CD4-positive, alpha-beta T cell treated with Interleukin-15 for 4 hours (primary cell): ENCODE measurements at places on chromosomes 16 and 17.
A peak's percentile ranks its signal among the peaks of the same experiment; 100 is the strongest.

- peak; percentile 44 for DNase-seq
Observed at GRCh38 chr17:77107506-77108433, 33.0 kb upstream of the SEC14L1 start.

GRCh38 chr17:7404737-7405349 lies 946 bp upstream of the TMEM256 start:
- peak; percentile 68 for DNase-seq

- DNase-seq, result peak; percentile 41
Observed at GRCh38 chr16:57736419-57737351, 1.1 kb downstream of the KATNB1 start.

- DNase-seq, result no peak
Observed at GRCh38 chr16:53651357-53651756, 52.3 kb downstream of the RPGRIP1L start.

- no peak for DNase-seq
Observed at GRCh38 chr16:23107117-23107516, 42.1 kb downstream of the USP31 start.

DNA sequence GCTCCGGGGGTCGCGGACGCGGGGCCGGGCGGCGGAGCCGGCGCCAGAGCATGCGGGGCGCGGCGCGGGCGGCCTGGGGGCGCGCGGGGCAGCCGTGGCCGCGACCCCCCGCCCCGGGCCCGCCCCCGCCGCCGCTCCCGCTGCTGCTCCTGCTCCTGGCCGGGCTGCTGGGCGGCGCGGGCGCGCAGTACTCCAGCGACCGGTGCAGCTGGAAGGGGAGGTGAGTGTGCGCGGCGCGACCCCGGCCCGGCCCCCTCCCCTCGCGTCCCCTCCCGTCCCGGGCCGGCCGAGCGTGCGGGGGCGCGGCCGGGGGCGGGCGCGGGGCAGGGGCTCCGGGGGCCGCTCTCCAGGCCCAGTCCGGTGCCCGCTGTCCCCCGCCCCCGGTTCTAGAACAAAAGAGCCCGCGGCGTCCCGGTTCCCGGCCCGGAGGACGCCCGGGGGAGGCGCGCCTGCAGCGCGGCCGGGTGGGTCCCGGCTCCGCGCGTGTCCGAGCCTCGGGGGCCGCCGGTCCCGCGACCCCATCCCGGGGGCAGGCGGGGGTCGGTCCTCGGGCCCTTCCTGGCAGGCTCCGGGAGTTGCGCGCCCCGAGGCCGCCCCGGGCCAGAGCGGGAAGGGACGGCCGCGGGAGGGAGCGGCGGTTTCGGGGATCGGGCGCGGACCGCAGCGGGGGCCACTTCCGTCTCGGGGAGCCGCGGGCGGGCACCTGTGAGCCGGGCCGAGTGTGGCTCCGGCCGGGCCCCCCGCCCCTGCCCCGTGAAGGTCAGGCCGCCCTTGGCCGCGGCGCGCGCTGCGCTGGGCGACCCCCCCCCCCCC lies 563 bp downstream of the METRNL start:
- no peak for DNase-seq

GRCh38 chr16:66205287-66206231 lies 160.9 kb upstream of the CDH5 start:
- DNase-seq, result no peak

DNA sequence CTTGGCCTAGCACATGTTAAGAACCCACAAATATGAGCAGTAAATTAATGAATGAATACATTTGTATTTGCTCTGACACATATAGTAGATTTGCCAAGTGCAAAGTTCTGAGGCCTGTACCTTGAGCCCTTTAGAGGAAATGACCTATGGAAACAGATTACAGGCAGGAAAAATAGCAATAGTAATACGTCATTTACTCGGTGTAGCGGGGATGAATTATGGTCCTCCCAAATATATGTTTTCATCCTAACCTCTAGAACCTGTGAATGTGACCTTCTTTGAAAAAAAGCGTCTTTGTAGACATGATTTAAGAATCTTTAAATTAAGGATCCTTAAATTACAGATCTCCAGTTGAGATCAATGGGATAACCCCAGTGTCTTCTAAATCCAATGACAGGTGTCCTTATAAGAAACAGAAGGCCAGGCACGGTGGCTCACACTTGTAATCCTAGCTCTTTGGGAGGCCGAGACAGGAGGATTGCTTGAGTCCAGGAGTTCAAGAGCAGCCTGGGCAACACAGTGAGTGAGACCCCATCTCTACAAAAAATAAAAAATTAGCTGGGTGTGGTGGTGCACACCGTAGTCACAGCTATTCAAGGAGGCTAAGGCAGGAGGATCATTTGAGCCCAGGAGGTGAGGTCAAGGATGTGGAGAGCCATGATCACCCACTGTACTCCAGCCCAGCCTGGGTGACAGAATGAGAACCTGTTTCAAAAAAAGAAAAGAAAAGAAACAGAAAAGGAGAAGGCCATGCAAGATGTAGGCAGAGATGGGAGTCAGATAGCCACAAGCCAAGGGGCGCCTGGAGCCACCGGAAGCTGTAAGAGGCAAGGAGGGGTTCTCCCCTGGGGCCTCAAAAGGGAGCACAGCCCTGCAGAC lies 5.1 kb upstream of the ITPRIPL2 start:
- no peak for DNase-seq

DNA sequence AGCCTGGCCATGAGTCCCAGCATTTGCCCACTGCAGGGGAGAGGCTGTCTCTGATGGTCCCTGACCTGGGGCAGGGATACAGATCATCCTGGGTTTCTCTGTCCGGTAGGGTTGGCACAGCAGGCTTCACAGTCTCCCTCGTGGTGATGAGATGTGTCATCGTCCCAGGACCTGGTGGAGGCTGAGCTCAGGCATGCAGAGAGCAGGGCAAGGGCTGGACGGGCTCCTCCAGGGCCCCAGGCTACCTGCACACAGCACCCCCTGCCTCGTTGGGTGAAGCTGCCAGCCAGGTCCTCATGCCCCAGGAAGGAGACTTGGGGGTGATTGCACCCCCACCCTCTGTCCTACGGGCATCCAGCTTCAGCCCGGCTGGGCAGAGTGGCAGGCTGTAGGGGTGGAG lies 155.8 kb upstream of the GSE1 start:
- DNase-seq, result no peak

DNA sequence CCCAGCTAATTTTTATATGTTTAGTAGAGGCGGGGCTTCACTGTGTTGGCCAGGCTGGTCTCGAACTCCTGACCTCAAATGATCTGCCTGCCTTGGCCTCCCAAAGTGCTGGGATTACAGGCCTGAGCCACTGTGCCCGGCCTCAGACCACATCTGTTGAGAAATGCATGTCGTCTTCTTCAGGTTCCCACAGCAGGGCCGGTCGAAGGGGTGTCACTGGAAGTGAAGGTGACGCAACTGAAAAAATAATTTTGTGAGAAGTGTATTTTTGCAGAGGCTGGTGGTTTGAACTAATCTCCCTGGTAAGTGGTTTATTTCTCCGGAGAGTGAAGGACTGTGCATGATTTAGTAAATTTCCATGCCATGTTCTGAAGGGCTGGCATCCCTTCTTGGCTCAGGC lies 33.4 kb upstream of the IL34 start:
- no peak for DNase-seq

- DNase-seq, result no peak
Observed at GRCh38 chr16:15648135-15648730, 1.8 kb upstream of the NDE1 start.

DNA sequence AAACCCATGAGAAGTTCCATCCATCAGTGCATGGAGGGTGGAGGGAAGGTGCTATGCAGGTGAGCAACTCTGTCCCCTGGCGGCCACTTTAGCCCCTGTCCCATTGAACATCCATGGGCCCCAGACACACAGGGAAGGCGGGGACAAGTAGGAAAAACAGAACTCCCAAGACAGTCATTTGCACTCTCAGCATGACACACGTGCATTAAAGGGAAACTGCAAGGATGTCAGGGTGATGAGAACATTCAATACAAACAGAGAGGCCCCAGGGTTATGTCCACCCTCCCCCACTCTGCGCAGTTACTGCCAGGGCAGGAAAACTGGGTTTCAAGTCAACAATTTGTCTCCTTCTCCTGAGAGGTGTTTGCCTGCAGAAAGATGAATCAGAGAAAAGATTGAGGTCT lies 44.0 kb upstream of the AKTIP start:
- no peak for DNase-seq

DNA sequence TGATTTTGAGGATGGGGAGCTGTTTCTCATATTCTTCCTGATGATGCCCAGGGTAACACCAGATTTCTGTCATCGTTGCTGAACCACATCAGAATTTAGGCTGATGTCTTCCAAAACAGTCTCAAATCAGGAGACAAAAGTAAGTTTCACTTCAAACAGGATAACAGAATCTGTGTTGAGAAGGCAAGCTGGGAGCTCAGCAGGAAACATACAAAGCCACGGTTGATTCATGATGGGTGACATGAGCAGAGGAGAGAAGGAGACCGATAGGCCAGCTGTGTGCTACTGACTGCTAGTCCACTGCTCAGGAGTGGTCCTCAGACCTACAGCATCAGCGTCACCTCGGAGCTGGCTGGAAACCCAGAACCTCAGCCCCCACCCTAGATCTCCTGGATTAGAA lies 62.9 kb upstream of the RCVRN start:
- DNase-seq, result no peak

DNA sequence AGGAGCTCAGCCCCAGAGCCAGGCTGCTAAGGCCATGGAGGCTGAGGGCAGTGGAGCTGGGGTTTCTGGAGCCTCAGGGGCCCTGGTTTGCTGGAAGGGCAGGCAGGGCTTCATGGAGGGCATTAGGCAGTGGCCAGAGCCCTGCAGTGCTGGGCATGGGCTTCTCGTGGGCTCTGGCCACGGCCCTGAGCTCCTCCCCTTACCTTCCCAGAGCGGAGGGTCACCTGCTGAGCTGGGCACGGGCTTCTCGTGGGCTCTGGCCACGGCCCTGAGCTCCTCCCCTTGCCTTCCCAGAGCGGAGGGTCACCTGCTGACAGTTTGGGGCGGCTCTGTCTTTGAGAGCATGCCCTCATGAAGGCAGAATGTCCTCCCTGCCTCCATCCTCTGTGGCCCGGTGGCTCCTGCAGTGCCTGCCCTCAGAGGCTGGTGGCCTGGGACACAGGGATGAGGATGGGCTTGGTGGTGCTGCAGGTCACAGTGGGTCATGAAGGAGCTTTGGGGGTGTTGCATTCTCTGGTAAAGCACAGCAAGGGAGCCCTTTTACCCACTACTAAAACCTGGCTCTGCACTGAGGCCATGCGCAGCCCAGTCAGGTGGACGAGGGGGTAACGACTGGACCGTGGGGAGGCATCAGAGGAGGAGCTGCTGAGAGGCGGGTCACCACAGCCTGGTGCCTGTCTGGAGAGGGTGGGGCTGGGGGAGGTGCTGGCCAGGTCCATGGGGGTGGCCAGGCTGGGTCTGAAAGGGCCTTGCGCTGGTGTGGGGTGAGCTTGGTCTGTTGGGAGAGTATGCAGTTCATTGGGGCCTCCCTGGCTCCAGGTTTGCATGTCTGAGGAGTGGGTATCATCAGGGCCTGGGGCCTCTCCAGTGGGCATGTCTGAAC lies 2.9 kb upstream of the RNPS1 start:
- DNase-seq, result no peak

DNA sequence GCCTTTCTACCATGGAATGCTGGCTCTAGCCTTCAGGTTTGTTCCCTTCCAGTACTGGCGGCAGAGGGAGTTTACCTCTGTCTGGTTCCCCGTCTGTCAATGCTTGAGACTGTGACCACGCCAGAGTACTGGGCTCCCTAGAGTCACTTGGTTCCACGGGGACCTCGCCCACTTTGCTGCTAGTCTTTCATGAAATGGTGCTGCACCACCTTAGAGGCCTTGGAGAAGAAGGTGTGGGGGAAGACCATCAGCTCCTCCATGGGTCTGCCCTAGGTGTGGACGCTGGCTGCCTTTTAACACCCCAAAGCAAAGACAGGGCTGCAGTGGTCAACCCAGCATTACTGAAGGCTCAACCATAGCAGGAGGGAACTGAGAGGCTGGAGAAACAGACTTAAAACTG lies 55.3 kb upstream of the KSR1 start:
- DNase-seq, result no peak

DNA sequence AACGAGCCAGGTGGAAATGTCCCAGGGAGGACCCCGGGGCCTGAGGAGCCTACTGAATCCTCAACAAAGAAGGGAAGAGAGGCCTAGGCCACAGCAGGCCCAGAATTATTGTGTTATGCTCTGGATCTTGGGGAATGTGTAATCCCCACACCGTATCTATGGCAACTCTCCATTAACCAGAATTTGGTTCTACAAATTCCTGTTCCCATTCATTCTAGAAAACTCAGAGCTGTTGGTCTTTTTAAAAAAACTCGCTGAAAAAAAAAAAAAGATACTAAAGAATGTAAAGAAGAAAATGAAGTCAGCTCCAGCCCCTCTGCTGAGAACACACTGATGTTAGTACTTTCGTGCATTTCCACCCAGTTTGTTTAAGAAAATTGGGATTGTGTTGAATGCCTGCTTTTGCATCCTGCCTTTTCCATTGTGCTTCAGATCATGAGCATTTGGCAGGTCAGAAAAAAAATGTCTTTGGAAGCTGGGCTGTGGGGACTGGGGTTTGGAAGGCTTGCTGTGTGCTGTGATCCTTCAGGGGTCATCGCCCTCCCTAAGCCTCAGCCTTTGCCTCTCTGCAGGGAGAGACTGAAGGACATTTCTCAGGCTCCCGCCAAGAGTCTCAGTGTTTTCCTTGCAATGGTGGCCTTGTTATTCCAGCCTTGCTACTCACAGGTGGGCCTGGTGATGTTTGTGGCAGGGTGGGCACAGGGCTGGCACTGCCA lies 69.5 kb downstream of the SREBF1 start:
- DNase-seq, result no peak

DNA sequence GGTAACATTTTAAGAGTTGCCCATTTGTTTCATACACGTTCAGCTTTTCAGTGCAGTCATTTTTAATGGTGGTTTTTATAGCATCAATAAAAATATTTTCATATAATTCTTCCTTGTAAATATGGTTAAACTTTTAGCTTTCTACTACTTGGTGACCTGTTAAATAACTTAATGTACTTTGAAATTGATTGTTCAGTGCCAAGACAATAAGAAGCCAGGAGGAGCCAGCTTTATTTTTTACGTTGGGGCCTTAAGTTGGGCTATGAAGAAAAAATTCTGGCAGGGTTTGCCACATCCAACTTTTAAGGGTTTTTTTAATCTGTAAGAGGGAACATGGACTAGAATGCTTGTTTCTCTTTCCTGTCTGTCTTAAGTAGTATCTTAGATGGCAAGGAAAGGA lies 284.2 kb downstream of the FTO start:
- no peak for DNase-seq

- DNase-seq, result no peak
Observed at GRCh38 chr16:8453359-8453758, 137.0 kb downstream of the TMEM114 start.
